ENCODE measurements at places on chromosomes 7 and 10. TPM values are rescaled to one million over a fixed set of nuclear protein-coding genes. Genes with fewer than 3 reads are reported as not detected.

- no peak overlapping the region for H3K4me3 ChIP-seq
- no peak overlapping the region for H3K27ac ChIP-seq
- no peaks in the 10 kb centered on the region for H3K27me3 ChIP-seq
- H3K36me3 ChIP-seq: no peaks in the 10 kb centered on the region
- peak; percentile 39 for DNase-seq
Measured at GRCh38 chr10:85995791-85996190, 370.8 kb downstream of the GRID1 start.

The CDC14C gene
- total RNA-seq: not detected

- H3K36me3 ChIP-seq: no peaks in the 10 kb centered on the region
- H3K27ac ChIP-seq: no peak overlapping the region
- H3K4me1 ChIP-seq: no peaks in the 10 kb centered on the region
- DNase-seq: no peak
- H3K4me3 ChIP-seq: no peak overlapping the region
Measured at GRCh38 chr10:16954280-16955030, 137.2 kb upstream of the RSU1 start.

GRCh38 chr7:491292-491957, 28.2 kb downstream of the PDGFA start:
- no peak overlapping the region for H3K27ac ChIP-seq
- DNase-seq: no peak
- no peaks in the 10 kb centered on the region for H3K27me3 ChIP-seq

DNA sequence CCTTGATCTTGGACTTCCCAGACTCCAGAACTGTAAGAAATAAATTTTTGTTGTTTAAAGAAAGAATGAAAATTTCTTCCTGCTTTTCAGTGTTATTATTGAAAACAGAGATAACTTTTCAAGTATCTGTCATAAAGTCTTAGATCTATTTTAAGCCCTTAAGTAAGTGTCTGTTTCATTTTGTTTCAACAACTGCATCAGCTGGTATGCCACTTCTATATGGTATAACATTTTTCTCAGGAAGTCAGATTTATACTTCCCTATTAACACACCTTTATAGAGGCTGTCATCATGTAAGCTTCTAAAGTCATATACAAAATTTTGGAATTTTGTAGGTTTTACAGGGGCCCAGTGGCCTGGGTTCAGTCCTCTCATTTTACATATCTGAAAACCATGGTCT, 24.4 kb downstream of the RALA start:
- H3K36me3 ChIP-seq: no peaks in the 10 kb centered on the region
- no peak overlapping the region for H3K27ac ChIP-seq
- H3K4me3 ChIP-seq: no peak overlapping the region
- no peaks in the 10 kb centered on the region for H3K27me3 ChIP-seq

DNA sequence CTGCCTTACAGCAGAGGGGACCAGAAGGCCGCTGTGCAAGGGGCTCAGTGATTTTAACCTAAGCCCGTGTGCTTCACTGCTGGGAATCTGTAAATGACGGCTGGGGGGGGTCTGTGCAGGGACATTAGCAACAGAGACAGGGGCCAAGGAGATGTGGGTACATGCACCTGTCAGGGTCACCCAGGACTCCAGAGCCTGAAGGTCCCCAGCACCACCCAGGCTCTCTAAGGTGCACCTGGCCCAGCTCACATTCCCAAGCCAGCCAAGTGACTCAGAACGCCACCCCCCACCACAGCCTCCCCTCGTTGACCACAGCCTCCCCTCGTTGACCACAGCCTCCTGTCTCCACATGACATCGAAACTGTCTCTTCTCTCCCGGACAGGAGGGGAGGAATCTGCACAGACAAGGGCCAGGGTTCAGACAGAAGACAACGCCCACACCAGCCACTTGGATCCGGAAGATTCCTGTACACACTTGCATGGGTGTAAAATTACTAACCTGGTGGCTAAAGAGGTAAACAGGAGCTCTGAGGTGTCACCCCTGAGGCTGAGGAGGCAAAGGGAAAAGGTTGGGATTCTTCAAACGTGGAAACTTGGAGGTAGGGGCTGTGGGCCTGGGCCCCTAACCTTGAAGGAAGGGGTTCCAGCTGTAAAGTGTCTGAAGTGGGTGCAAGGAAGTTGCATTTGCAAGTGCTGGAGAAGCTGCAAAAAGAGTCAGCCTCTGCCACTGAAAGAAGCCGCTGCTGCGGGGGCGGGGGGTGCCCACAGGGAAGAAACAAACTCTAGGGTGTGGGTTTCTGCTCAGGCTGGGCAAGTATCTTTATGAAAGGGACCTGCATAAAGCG, 27.0 kb downstream of the CALML3 start:
- no peaks in the 10 kb centered on the region for H3K36me3 ChIP-seq
- H3K27ac ChIP-seq: no peak overlapping the region
- H3K4me3 ChIP-seq: no peak overlapping the region
- H3K4me1 ChIP-seq: peaks cover 29% of the 10 kb centered on the region
- H3K27me3 ChIP-seq: no peaks in the 10 kb centered on the region
- DNase-seq: peak; percentile 45

GRCh38 chr10:8424555-8425211, 370.2 kb downstream of the GATA3 start:
- peaks cover 6% of the 10 kb centered on the region for H3K4me1 ChIP-seq
- H3K27ac ChIP-seq: no peak overlapping the region
- H3K27me3 ChIP-seq: no peaks in the 10 kb centered on the region
- no peaks in the 10 kb centered on the region for H3K36me3 ChIP-seq

DNA sequence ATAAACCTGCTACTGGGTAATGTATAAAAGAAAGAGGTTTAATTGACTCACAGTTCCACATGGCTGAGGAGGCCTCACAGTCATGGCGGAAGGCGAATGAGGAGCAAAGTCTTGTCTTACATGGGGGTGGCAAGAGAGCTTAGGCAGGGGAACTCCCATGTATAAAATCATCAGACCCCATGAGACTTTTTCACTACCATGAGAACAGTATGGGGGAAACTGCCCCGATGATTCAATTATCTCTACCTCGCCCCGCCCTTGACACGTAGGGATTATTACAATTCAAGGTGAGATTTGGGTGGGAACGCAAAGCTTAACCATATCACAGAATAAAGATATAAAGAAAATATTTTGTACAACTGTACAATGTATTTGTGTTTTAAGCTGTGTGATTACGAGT, 39.4 kb upstream of the PLCE1 start:
- DNase-seq: no peak
- H3K27ac ChIP-seq: no peak overlapping the region
- no peaks in the 10 kb centered on the region for H3K27me3 ChIP-seq
- no peak overlapping the region for H3K4me3 ChIP-seq
- H3K4me1 ChIP-seq: no peaks in the 10 kb centered on the region

DNA sequence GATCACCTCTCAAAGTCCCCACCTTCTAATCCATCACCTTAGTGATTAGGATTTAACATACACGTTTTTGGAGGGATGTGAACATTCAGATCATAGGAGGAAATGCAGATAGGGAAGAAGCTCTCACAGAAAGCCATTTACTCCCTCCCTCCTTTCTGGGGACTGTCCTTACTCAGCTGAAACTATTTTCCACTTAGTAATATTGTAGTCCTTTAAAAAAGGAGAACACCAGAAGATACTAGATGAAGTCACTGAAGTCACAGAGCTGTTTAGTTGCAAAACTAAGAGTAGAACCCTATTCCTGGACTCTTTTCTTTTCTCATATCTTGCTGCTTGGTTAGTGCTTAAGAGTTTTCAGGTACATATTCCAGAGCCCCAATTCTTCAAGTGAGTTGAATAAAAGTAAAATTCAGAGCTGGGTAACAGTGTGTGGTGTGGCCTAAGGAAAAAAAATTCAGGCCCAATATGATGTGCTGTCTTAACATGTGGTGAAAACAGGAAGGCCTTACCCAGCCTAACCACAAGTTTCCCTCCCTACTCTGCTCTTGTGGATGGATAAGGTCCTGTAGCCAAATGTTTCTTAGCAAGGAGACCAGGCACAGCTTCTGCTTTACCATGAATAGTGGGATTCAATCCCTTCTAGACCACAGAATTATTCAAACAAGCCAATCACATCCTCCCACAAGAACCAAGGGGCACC, 135.7 kb downstream of the INHBA start:
- no peak for DNase-seq
- no peaks in the 10 kb centered on the region for H3K27me3 ChIP-seq
- no peak overlapping the region for H3K27ac ChIP-seq
- no peaks in the 10 kb centered on the region for H3K36me3 ChIP-seq
- H3K4me1 ChIP-seq: no peaks in the 10 kb centered on the region

The MACC1 gene
- 0.26 TPM for total RNA-seq

The DMBT1 gene
- not detected for total RNA-seq

GRCh38 chr10:82980321-82980720, 1105.3 kb downstream of the NRG3 start:
- no peaks in the 10 kb centered on the region for H3K36me3 ChIP-seq
- no peaks in the 10 kb centered on the region for H3K4me1 ChIP-seq
- H3K4me3 ChIP-seq: no peak overlapping the region
- no peak for DNase-seq
- H3K27ac ChIP-seq: no peak overlapping the region
- H3K27me3 ChIP-seq: no peaks in the 10 kb centered on the region

DNA sequence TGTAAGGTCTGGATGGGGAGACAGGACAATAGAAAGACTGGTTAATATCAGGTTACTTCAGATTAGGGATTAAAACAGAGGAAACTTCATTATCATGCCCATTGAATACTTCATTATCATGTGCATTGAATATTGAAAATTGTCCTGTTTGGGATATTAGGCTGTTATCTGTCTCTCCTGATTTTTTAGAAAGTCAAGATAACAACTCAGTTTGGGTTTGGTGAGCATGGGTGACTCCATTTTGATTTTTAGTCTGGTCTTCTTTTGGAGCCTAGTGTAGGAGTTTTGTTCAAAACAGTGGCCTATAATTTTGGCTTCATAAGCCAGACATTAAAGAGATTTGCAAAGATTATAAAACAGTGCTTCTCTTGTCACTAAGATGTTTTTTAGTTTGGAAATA, 95.5 kb downstream of the ADK start:
- H3K4me1 ChIP-seq: no peaks in the 10 kb centered on the region
- H3K27me3 ChIP-seq: no peaks in the 10 kb centered on the region
- H3K27ac ChIP-seq: no peak overlapping the region
- H3K36me3 ChIP-seq: no peaks in the 10 kb centered on the region
- no peak overlapping the region for H3K4me3 ChIP-seq

The TSPAN12 gene
- total RNA-seq: not detected

DNA sequence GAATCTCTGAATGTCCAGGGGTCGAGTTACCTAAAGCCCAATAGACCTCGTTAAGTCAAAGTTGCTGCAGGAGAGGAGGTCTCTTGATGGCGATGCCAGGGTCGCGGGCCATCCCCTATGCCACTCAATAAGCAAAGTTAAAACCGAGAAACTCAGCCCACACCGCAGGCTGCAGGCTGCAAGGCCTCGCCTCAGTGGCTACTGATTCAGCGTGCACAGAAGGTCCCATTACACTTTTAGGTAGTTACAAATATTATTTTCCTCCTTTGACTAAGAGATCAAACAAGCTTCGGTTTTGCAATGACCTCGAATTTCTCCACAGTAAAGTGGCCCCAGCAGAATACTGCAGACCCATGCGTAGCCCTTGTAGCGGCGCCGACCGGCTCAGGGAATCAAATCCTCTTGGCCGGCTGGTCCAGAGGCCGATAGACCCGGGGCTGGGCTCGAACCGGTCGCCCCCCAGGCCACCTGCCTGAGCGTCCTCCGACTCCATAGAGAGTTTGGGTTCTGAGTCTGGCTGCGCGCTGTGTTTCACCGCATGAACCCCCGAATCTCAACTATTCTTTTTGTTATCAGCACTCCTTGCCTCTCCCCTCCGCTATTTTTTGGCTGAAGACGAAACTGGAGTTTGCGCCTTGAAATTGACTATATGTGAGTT, 2.3 kb downstream of the C1QL3 start:
- peaks cover 21% of the 10 kb centered on the region for H3K27me3 ChIP-seq
- no peak overlapping the region for H3K4me3 ChIP-seq
- H3K4me1 ChIP-seq: peaks cover 15% of the 10 kb centered on the region
- H3K36me3 ChIP-seq: no peaks in the 10 kb centered on the region
- no peak overlapping the region for H3K27ac ChIP-seq

GRCh38 chr10:79351332-79351731, 4.1 kb downstream of the PPIF start:
- peaks cover 54% of the 10 kb centered on the region for H3K4me1 ChIP-seq
- H3K4me3 ChIP-seq: no peak overlapping the region
- no peaks in the 10 kb centered on the region for H3K27me3 ChIP-seq
- H3K36me3 ChIP-seq: peaks cover 55% of the 10 kb centered on the region
- H3K27ac ChIP-seq: no peak overlapping the region

DNA sequence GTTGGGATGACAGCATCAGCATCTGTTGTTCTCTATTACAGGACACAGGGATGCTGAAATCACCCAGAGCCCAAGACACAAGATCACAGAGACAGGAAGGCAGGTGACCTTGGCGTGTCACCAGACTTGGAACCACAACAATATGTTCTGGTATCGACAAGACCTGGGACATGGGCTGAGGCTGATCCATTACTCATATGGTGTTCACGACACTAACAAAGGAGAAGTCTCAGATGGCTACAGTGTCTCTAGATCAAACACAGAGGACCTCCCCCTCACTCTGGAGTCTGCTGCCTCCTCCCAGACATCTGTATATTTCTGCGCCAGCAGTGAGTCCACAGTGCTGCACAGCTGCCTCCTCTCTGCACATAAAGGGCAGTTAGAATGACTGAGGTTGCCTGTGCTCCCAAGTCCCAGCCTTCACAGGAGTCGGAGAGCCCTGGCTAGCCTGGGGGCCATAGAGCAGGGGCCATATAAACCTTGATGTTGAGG, 142.2 kb upstream of the PRSS58 start:
- no peaks in the 10 kb centered on the region for H3K36me3 ChIP-seq
- H3K27me3 ChIP-seq: no peaks in the 10 kb centered on the region
- H3K4me3 ChIP-seq: no peak overlapping the region
- DNase-seq: no peak
- no peak overlapping the region for H3K27ac ChIP-seq
- no peaks in the 10 kb centered on the region for H3K4me1 ChIP-seq

DNA sequence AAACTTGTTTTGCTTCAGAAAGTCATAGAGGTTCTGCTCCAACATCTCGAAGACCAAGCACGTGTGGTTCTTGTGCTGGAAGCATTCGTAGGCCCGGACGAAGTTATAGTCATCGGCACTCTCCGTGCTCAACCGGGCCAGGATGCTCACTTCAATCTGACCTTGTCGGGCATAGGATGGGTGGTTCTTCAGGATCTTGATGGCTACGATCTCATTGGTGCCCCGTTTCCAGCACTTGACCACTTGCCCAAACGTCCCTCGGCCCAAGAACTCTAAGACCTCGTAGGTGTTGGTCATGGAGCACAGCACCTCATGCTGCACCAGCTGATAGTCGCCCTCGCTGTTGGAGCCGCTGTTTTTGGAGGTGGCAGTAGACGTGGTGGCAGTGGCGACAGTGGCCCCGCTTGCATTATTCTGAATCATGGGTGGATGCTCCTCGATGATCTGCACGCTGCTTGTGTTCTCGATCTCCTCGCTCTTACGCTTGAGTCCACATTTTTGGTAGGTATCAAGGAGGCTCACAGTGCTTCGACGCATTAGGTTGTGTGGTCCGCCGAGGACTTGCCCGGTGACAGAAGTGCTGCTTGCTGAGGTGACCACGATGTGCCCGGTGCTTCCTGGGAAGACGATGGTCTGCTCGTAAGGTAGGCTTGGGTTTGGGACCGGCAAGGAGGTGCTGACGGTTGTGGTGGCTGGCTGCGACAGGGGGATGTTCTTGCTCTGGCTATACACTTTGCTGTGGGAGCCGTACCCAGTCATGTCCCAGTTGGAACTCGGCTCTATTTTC, 61.4 kb downstream of the HIPK2 start:
- H3K4me1 ChIP-seq: peaks cover 21% of the 10 kb centered on the region
- H3K27me3 ChIP-seq: no peaks in the 10 kb centered on the region

The MYL10 gene
- not detected for total RNA-seq

Measured in natural killer cell (primary cell).